ENCODE measurements at places on chromosomes 16 and 17.
A peak's percentile ranks its signal among the peaks of the same experiment; 100 is the strongest.

- peak; percentile 5 for DNase-seq
Measured at GRCh38 chr17:7107012-7107754, 7.4 kb downstream of the ASGR2 start.

DNA sequence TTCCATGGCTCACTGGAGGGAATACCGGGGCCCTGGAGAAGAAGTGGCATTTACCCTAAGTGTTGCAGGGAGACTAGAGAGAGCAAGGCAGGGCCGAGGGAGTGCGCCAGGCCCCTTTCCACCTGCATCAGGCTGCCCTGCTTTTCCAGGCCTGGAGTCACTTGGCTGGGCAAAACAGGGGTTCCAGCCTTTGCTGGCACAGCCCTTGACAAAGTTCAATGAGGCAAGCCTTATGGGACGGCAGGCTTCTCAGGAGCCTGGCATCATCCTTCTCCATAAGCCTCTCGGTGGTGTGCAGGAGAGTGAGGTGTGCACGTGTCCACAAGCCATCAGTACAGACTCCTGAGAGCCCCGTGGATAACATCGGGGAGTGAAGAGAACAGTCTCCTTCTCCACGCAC lies 27.1 kb downstream of the CACNA1G start:
- DNase-seq, result no peak

- DNase-seq, result peak; percentile 90
Measured at GRCh38 chr17:49407981-49408501, 6.6 kb downstream of the PHB1 start.

- no peak for DNase-seq
Measured at GRCh38 chr16:56776562-56776961, 46.6 kb downstream of the NUP93 start.

DNA sequence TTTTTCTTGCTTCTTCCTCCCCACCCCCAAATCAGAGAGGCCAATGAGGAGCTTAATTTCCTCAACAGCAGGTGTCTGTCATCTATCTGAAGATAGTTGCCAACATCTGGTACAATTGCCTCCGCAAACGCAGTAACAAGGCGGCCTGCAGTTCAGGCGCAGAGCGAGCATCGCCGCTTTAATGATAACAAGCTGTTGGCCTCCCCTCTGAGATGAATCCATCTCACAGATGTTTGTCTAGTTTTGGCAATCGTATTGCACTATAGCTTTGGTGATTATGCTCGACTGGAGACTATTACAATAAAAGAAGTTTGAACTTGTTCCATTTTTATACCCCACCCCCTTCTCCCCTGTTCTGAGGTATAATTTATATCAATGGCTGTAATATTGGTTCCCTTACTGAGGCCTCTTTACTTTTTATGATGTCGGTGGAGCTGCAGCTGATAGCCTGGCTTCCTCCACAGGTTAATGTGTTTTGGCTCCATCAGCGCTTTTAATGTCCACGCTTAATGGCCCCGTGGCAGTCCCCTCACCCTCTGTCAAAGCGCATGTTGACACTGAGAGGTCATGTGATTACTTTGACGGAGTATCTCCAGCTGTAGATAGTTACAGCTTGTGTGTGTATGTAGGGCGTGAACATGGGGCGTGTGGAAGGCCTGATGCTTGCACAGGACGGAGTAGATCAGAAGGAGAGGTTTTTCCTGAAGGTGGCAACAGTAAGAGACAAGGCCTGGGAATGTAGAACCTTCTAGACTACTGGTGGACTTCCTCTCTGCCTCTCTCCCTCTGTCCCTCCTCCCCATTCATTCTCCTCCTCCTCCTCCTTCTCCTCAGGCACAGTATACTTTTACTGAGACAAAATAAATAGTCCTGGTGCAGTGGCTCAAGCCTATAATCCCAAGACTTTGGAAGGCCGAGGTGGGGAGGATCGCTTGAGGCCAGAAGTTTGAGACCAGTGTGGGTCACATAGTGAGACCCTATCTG lies 164.7 kb downstream of the MSI2 start:
- DNase-seq, result no peak

GRCh38 chr17:75152523-75152921 lies 1.8 kb downstream of the JPT1 start:
- DNase-seq, result no peak

GRCh38 chr17:42381898-42382297 lies 6.3 kb downstream of the STAT3 start:
- DNase-seq, result no peak

GRCh38 chr17:69473841-69474831 lies 59.6 kb downstream of the MAP2K6 start:
- DNase-seq, result no peak

GRCh38 chr17:79026376-79027273 lies 2.7 kb downstream of the C1QTNF1 start:
- DNase-seq, result no peak

DNA sequence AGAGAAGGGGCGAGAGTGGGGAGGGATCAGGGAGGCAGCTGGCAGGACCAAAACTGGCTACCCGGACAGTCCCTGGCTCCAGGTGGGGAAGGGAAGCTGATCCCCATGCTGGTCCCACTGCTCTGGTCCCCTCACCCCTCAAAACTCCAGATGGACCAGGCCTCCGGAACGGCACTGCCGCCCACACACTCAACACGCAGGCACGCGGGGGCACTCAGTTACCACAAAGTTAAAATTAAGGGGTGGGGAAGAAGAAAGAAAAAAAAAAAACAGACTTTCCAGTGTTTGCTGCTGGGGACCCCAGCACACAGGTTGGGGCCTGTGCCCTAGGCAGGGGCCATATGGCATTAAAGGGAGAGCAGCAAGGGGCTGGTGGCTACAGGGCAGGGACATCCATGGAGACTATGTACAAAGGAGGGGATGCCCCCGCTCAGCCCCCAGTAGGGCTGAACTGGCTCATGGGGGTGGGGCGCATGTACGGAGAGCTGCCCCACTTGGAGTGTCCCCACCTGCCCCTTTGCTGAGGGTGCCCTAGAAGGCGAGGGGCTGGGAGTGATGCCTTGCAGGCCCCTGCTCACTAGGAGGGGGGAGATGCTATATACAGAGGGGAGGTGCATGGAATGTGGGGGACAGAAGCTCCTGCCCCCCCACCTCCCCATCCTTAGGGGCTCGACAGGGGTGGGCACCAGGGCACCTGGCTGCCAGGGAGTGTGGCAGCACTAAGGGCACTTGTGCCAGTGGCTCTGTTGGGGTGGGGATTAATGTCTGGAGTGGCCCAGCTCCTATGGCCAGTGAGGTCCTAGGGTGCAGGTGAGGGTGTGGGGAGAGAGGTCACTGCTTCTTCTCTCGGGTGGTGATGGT lies 5.6 kb downstream of the TP53I13 start:
- no peak for DNase-seq

DNA sequence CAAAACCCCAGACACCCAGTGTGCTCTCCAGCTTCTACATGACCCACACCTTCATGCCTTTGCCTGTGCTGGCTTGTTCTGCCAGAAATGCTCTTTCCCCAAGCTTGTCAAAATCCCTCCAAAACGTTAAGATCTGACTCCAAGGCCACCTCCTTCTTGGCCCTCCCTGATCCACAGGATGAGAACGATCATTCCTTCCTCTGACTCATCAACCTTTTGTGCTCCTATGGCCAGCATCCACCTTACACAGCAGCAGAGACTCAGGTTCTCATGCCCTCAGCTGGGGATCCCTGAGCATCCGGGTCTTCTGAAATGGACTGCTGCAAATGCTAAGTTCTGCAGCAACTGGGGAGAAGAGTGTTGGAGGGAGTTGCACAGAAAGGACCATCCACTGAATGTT lies 2.9 kb downstream of the ZBTB4 start:
- DNase-seq, result no peak

DNA sequence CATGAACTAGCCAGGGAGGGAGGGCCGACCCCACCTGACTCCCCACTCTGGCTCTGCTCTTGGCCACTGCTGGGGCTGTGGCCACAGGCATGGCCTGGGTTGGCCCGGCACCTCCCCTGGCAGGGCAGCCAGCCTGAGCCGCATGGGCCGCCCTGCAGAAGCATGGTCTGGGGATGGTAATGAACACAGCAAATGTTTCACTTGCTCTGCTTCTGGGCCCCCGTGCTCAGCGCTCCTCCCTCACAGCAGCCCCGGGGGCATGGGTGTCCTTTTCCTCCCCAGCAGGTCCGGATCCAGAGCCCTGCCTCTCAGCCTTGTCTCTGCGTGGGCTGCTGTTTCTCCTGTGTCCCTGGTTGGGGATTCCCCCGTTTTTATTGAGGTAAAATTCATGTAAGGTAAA lies 30.9 kb upstream of the KCNJ12 start:
- no peak for DNase-seq

GRCh38 chr17:81890447-81891302 lies 711 bp downstream of the ALYREF start:
- DNase-seq, result peak; percentile 38

DNA sequence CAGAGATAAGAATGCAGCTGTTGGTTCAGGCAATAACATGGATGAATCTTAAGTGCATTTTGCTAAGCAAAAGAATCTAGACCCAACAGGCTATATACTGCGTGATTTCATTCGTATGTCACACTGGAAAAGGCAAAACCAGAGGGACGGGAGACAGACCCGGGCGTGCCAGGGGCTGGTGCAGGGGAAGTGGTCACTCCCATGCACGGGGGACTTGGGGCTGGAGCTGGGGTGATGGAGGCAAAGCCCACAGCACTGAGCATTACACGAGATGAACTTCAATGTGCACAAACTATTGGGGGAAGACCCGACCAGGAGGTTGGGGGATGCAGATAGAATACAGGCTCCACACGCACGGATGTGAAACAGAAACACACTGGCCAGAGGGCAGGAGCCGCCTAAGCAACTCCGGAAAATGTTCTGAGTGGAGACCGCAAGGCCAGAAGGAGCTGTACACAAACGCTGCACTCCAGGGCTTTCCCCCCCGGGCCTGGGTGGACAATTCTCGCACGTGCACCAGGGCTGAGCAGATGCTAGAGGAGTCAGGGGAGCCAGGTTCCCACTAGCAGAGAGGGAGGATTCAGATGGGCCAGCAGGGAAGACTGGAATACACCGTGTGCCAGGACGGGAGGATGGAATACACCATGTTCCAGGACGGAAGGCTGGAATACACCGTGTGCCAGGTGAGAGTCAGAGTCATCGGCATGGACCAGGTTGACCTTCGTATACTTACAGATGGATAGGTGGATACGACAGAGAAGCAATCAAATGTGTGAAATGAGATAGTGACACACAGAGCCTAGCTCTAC lies 11.3 kb downstream of the LMF1 start:
- no peak for DNase-seq

DNA sequence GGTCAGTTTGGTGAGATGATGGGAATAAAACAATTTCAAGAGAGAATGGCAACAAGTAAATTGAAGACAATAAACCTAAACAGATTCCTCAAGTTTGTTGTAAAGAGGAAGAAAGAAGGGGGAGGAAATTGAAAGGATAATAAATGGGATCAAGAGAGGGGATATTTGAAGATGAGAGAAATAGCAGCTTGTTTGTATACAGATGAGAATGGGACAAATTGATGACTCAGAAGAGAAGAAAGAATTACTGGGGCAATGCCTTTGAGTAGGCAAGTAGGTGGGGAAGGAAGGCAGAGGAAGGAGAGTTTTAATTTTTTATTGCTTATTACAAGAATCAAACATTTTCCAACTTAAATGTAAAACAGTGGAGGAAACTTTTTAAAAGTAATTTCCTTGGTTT lies 98.3 kb downstream of the CHD9 start:
- no peak for DNase-seq

- DNase-seq, result no peak
Measured at GRCh38 chr17:44001461-44001920, 2.9 kb upstream of the NAGS start.

DNA sequence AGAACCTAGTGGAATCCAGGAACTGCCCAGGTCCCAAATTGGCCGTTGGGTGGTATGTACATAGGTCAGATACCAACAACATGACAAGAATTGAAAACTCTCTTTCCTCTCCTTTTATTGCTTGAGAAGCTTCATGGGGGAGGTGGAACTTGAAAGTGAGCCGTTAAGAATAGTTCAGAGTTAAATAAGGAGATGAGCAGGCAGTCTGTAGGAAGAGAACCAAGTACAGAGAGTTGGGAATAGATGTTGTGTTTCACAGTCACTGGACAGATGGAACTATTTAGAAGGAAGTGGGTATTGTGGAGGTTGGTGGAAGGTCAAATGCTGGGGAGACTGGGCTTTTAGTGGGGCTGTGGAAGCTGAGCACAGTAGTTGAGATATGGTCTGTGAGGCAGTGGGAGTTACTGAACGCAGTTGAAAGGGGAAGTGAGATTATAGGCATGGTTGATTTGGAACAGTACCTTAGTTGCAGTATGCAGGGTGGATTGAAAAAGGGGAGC lies 26.4 kb downstream of the ARHGAP44 start:
- DNase-seq, result no peak

GRCh38 chr17:37225465-37225864 lies 150.3 kb upstream of the C17orf78 start:
- no peak for DNase-seq

GRCh38 chr16:76176153-76176552 lies 101.0 kb upstream of the CNTNAP4 start:
- no peak for DNase-seq

- DNase-seq, result no peak
Measured at GRCh38 chr17:43698678-43699437, 37.1 kb upstream of the MEOX1 start.

DNA sequence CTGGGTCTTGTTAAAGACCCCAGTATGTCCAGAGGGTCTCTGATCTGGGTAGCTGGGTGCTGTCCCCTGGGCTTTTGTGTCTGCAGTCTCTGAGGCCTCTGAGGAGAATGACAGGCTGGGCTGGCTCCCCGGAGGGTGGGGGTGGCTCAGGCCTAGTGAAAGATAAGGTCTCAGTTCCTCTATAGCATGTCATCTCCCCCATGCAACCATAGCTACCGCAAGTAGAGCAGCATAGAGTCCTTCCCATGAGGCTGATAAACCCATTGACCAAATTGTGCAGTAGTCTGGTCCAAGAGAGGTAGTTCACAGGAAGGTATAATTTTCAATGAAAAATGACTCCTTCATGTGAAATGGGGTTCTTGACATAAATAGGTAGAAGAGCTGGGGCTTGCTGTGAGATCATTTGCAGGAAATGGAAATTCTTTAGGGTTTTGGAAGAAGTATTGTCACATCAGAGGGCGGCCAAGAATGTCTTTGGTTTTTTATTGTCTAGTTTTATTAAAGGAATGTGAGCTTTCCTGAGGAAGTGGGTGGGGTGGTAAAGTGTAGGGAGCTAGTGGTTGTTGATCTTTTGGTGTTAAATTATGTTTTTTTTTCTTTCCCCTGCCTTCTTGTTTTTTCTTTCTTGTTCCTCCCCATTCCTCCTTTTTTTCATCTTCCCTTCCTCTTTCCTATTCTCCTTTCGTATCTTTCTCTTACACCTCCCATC lies 21.0 kb downstream of the SLC7A6OS start:
- no peak for DNase-seq

DNA sequence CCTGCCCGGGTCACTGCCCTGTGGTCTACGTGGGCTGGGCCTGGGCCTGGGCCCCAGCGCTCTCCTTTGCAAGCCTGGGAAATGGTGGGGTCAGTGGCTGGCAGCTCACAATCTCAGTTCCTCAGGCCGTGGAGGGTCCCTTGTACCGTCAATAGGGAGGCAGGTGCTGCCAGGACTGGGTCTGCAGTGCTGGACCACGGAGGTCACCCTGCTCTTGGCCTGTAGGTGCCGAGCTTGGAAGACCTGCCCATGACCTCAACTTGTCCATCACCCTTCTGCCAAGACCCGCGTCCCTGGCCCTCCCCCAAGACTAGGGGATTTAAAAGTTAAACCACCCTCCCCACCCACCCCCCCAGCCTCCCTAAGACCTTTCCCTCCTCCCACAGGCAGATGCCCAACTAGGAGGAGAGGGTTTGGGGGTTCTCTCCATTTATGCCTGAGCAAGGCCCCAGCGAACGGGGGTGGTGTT lies 2.5 kb downstream of the TBX2 start:
- DNase-seq, result no peak

All from HEK293T (cell line).